ENCODE measurements at places on chromosomes 4 and X.

DNA sequence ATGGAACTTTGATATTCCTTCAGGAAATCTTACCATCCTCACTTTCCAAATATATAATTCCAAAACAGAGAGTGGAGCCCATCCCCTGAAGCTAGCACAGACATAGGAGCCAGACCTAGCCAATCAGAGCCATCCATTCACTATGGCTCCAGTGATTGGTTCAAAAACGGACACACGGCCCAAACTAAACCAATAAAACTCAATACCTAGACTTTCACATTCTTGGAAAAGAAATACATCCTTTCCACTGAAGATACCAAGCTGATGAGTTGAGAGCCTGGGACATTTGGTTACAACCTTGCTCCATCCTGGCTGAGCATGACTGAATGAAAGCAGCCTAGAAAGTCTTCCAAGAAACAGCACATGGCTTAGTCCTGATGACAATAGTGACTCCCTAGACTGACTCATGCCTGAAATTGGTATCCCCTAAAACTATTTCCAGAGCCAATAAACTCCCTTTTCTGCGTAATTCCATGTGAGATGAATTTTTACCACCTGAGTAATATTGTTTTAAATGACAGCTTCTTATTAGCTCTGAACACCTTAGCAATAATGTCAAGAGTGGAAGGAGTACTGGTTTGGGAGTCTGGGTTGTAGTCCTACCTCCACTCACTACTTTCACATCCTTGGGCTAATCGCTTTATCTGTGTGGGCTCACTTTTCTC is 189.6 kb upstream of the LNX1 start:
- no peak for DNase-seq

GRCh38 chrX:19791562-19791961 is 95.8 kb downstream of the SH3KBP1 start:
- DNase-seq = no peak

GRCh38 chr4:36054694-36055422 is 189.5 kb downstream of the ARAP2 start:
- DNase-seq = no peak

DNA sequence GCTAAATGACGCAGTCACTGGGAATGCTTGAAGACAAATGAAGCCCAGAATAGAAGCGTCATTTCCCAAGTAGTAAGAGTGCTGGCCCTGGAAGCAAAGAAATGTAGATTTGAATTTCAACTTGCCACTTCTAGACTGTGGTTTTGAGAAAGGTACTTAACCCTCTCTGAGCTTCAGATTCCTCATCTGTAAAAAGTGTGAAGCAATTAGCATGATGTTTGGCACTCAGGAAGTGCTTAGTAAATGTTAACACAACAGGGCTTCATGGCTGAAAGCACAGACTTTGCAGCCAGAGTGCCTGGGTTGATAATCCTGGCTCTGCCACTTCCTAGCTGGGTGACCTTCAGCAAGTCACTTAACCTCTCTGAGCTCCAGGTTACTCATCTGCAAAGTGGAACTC is 147.4 kb upstream of the RPS6KA3 start:
- no peak for DNase-seq

Data from lower lobe of right lung (tissue), 2 donors.